ENCODE measurements at places on chromosomes 16 and 17.

DNA sequence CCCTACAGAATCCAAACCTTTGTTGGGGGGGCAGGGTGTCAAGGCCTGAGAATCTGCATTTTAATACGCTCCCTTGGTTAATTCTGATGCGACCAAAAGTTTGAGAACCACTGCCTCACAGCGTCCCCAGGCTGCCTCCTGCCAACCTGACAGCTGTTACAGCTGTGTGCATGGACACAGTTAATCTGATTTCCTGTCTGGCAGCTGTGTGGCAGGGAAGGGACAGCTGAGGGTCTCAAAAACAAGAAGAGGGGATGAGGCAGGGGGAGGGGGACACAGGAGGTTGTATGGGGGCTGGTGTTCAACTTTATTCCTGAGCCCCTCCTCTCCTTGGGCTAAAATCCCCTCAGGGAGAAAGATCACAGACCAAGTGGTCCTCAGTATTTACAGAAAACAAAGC lies 17.5 kb downstream of the HDAC5 start:
- no peak for DNase-seq

- DNase-seq, result no peak
Observed at GRCh38 chr16:2477327-2477726, 2.4 kb downstream of the TBC1D24 start.

GRCh38 chr17:80468242-80468641 lies 8.2 kb downstream of the NPTX1 start:
- DNase-seq, result no peak

- DNase-seq, result no peak
Observed at GRCh38 chr16:59605706-59606105, 871.6 kb upstream of the GOT2 start.

- no peak for DNase-seq
Observed at GRCh38 chr17:51355441-51356410, 95.4 kb downstream of the UTP18 start.
